ENCODE measurements at places on chromosomes 16 and 17.

DNA sequence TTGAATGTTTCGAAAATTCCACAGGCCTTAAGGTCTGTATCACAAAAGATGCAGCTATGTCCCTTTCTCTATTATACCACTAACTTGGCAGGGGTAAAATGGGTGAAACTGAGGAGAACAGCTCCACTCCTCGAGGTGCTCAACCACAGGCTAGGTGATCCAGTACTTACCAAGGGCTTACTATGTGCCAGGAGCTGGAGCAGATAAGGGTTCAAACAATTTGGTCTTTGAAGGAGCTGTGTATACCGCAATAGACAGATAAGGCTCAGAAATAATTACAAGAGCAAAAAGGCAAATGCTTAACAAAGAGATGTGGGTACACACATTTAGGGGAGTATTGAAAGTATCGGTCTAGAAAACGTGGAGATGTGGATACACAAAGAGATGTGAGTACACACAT, 1.5 kb downstream of the XPO6 start:
- DNase-seq = no peak

- DNase-seq = no peak
These were observed 8.1 kb upstream of the DNASE1 start for GRCh38 chr16:3646348-3646920.

GRCh38 chr16:85902366-85903155, 3.6 kb downstream of the IRF8 start:
- no peak for DNase-seq

- DNase-seq = no peak
These were observed 2.7 kb downstream of the CDK5R1 start for GRCh38 chr17:32489320-32490100.

DNA sequence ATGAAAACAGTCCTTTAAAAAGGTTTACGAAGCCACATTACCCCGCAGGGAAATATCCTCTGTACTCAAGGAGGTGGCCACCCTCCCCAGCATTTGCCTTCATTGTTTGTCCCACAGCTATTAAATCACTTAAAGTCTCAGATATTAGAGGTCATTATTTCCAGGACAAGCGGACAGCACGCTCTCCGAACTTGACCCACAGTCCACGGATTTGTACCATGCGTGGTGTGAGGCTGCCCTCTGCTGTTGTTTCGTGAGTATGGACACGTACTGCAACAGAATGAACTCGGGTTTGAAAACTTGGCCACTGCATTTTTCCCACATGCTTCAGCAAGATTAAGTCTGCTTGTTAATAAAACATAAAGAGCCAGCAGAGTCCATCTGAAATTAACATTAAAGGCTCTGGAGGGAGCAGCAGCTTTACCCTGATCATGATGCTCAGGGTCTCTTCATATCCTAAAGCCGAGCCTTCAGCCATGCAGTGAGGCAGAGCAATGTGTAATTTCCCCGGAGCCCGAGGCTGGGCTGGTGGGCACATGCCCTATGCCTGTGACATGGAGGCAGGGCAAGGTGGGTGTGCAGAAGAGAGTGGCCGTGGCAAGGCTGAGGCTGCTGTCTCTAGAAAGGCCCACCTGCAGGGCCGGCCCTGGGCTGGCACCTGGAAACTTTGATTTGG, 19.7 kb downstream of the MEAK7 start:
- DNase-seq = peak; percentile 57

- no peak for DNase-seq
These were observed 41.5 kb upstream of the TEKT3 start for GRCh38 chr17:15382914-15383313.

GRCh38 chr16:1374418-1375297, 22.9 kb downstream of the GNPTG start:
- DNase-seq = no peak

DNA sequence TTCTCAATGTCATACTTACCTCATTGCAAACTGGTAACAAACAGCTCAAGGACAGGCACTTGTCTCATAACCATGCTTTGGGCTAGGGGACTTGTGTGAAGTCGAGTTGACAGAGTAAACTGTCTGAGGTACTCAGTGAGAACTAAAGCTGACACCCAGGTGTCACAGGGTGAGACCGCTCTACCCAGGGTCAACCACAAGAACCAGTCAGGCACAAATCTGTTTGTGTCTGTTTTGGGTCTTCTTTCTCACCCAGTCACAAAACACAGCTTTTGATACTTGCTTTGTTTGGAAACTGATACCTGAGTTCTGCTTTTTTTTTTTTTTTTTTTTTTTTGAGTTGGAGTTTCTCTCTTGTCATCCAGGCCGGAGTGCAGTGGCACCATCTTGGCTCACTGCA, 161.1 kb downstream of the STX8 start:
- DNase-seq = no peak

- no peak for DNase-seq
These were observed 223.7 kb upstream of the AXIN2 start for GRCh38 chr17:65785109-65785508.

- no peak for DNase-seq
These were observed 2.0 kb upstream of the MGAT5B start for GRCh38 chr17:76866203-76866602.

DNA sequence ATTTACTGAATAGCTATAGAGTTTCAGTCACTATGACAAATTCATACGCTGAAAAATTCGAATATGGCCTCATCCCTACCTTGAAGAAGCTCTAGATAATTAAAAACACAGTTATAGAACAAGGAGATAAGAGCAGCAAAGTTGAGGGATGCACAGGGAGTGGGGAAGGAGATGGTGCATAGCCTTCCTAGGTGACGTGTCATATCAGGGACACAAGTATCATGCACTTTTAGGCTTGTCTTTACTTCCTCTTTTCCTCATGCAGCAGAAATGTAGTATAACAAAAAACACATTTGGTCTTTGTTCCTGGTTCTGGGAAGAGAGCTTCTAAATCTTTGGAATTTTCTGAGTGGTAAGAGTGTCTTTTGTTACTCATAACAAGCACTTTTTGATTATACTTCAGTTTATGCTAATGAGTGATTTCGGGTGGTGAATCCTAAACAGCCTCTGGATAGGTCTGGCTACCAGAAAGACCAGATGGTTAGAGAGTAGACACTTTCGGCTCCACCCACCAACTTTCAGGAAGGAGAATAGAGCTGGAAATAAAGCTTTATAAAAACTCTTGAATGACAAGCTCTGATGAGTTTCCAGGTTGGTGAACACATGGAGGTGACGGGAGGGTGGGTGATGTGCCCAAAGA, 341.4 kb downstream of the UTP18 start:
- no peak for DNase-seq

GRCh38 chr16:71338632-71339031, 19.9 kb upstream of the CALB2 start:
- no peak for DNase-seq

- DNase-seq = peak; percentile 98
These were observed at the start of the genes RANBP10 and TSNAXIP1 for GRCh38 chr16:67806428-67807147. Gene RANBP10, minus strand, starts transcription at chr16:67806560. Its CDS starts 24 bp downstream, at chr16:67806536. Gene TSNAXIP1, plus strand, starts transcription at chr16:67806889. Its CDS starts 261 bp downstream, at chr16:67807150.

DNA sequence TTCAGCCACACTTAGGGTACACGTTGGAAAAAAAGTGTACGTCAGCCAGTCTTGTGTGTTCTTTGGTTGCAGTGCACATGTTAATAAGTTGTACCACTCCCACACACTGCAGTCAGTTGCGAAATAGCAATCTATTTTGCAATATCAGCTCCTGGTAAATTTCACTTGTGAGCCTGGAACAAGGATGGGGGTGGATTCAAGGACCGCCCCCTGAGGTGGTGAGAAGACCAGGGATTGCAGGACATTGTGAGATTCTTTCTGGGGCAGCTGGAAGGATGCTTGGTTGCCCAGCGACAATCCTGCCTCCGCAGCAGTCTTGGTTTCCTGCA, 78.6 kb upstream of the ZFHX3 start:
- no peak for DNase-seq

DNA sequence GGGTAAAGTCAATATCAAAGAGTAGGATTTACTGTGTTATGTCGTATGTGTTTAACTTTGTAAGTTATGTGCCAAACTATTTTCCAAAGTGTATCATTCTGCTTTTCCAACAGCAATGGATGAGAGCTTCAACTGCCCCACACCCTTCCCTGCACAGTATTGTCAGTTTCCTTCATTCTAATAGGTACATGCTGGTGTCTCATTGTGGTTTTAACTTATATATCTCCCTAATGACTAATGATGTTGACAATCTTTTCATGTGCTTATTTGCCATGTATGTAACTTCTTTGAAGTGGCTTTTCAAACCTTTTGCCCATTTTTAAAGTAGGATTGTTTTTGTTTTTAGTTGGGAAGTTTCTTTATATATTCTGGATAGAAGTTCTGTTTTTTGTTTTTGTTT, 3.8 kb downstream of the DDX19B start:
- DNase-seq = no peak

GRCh38 chr16:67907397-67908180, 14.5 kb downstream of the PSKH1 start:
- no peak for DNase-seq

GRCh38 chr16:2487903-2488531, 13.1 kb downstream of the TBC1D24 start:
- no peak for DNase-seq

DNA sequence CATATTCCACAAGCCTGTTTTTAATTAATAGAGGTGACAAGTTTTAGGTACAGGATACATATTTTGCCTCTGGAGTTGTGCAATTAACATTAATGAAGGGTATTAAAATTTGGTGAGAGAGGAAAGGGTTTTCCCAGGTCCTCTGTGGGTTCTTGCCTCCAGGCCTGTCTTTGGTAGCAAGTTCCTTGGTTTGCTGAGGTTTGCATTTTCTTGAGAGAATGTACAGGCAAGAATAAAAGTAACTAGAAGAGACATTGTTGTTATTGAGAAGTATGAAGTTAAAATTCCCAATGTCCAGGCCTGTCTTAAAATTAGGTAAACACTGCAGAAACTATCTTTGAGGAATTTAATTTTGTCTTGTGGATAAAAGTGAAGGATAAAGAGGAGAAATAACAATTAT, 316.9 kb downstream of the WWOX start:
- DNase-seq = no peak

- no peak for DNase-seq
These were observed 46.7 kb downstream of the WNT3 start for GRCh38 chr17:46771561-46772474.

DNA sequence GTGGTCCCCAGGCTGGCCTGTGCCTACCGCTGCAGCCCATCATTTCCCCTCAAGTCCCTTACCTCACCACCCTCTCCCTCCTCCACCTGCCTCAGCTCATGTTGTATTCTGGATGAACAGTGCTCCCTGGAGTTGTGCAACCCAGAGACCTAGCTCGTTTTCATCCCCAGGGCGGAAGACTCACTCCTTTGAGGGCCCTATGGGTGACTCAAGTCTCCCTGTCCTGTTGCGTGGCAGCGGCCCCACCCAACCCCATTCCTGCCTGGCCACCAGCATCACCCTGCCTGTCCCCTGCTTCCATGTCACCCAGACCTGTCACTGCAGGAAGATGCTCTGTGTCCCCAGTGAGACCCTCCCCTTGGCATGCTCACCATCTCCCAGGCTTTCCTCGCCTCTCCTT, 3.3 kb downstream of the ALOX12B start:
- DNase-seq = no peak

DNA sequence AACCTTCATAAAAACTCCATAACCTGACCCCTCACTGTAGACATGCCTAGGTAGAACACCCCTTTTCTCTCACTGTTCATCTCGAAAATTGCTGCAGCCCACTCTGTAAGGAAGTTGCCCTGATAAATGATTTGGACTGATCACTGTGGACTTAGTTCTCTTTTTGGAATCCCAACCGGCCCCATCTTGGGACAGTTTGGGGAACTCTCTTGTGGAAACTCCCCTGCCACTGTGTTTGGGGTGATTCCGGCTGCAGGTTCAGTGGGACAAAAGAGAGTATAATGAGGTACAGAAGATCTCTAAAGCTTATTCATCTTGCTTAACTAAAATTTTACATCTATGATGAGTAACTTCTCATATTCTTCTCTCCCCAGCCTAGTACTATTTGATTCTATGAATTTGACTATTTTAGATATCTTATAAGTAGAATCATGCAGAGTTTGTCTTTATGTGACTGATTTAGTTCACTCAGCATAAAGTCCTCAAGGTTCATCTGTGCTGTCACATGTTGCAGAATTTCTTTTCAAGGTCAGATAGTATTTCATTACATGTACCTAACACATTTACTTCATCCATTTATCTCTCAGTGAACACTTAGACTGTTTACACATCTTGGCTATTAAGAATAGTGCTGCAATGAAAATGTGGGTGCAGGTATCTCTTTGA, 84.9 kb downstream of the ABCA8 start:
- no peak for DNase-seq

DNA sequence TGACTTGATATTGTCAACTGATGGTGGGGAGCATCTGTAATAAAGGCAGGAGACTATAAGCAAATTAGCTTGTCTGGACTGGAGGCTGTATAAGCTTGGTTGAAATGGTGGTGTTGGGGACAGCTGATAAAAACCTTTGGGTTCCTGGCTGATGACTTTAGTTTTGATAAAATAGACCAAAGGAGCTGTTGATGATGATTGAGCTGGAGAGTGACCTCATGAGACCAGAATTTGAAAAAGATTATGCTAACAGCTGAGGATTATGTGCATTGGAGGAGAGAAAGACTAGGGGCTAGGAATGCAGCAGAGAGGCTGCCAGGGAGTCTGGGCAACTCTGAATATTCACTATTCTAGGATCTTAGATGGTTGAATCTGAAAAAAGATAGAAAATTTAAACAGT, 8.7 kb upstream of the CDC27 start:
- no peak for DNase-seq

DNA sequence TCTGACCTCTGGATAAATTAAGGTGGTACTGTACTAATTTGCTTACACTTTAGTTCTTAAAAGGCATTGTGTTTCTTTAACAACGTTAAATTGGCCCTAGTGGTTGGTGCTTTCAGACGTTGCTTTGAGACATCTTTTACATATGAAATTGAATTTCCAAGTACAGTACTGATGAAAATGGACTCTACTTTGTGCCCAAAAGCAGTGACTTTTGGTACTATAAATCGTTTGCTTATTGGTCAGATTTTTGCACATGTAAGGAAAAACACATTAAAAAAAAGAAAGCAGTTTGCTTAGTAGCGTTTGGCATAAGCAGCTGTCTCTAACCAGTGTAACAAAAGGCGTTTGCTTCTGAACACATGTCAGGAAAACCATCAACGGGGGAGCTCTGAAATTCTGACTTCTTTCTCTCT, 139.6 kb downstream of the CDK5R1 start:
- no peak for DNase-seq

- no peak for DNase-seq
These were observed 320.8 kb downstream of the XYLT1 start for GRCh38 chr16:17149904-17150483.
